ENCODE measurements at places on chromosomes 13 and 19. TPM values are rescaled to one million over a fixed set of nuclear protein-coding genes. Genes with fewer than 3 reads are reported as not detected.

The MZT1 gene
- 42.2 TPM for total RNA-seq

The VSTM2B gene
- total RNA-seq = not detected

The ZNF442 gene
- total RNA-seq = 5.2 TPM

The MBOAT7 gene
- 97.2 TPM for total RNA-seq

The NLRP11 gene
- 0.08 TPM for total RNA-seq

- DNase-seq = peak; percentile 88
Observed at GRCh38 chr19:38514812-38515633, 81.5 kb downstream of the RYR1 start.

DNA sequence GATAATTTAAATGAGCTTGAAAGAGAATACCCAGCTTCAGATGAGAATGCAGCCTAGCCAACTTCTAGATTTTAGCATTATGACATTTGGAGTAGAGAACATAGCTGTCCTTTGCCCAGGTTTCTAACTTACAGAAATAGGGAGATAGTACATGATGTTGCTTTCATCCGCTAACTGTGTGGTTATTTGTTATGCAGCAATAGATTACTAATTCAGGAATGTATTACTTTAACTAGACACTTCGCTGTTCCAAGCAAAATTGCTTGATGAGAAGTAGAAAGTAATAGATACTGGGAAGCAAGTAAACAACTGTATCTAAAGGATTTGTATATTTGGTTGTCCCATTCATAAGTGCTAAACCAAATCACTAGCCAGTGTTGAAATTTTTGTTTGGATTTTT lies 790.9 kb upstream of the PRR20A start:
- no peak for DNase-seq

DNA sequence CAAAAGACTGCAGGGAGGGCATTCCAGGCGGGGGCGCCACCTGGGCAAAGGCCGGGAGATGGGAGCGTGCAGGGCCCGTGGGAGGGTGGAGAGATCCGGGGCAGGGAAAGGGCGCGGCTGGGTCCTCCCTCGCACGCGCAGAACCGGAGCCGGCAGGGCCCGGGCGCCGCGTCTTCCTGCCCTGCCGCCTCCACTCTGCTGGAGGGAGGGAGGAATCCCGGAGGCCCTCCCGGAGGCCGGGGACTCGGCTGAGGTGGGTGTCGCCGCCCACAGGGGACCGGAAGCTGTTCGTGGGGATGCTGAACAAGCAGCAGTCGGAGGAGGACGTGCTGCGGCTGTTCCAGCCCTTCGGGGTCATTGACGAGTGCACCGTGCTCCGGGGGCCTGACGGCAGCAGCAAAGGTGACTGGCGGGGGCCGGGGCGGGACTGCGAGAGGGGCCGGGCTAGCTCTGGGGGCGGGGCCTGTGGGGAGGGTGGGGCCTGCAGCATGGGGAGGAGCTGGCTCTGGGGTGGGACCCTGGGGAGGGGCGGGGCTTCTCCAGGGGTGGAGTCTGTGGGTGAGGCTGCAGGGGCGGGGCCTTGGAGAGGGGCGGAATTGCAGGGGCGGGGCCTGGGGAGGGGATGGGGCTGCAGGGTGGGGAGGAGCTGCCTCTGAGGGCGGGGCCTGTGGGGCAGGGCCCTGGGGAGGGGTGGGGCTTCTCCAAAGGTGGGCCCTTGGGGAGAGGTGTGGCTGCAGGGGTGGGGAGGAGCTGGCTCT lies 51.3 kb downstream of the CELF5 start:
- DNase-seq = peak; percentile 90

GRCh38 chr13:113064534-113065405 lies 40.8 kb upstream of the F7 start:
- DNase-seq = no peak

DNA sequence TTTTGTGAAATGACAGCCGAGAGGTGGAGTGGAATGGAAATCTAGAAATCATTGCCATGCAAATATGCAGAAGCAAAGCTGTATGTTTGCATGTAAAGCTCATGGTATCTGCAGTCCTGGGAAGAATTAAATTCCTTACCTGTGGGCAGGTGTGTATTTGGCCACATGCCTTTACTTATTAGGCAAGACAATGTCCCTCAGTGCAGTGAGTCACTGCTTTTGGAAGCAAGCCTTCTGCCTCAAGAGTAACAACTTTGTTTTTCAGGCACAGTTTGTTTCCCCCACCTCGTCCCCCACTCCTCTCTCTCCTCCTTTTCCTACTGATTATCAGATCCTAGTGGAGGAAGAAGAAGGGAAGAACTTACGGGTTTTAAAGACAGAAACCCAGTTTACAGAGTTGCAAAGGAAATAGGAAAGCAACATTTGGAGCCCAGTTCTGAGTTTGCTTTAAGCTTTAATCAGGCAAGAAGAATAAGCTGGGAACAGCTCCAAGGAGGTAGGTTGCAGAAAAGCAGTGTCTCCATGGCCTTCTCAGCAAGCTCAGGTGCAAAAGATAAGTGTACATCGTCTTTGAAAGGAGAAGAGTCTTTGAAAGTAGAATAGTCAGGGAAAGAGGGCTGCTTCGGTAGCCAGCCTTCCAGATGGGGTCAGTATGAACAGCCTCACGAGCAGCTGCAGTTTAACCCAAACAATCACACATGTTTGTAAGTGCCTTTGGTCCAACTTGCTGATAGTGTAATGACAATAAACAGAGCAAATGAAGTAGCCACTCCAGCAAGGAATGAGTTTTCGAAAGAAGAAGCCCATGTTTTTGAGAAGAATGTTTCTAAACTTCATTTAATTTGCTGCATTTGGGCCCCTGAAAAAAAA lies 190.1 kb downstream of the KLF5 start:
- DNase-seq = no peak

GRCh38 chr13:50153401-50153800 lies 138.2 kb downstream of the KCNRG start:
- no peak for DNase-seq

- DNase-seq = no peak
Observed at GRCh38 chr19:39390451-39390750, 505 bp downstream of the PAF1 start.

- DNase-seq = no peak
Observed at GRCh38 chr13:44694291-44694690, 118.2 kb upstream of the TSC22D1 start.

DNA sequence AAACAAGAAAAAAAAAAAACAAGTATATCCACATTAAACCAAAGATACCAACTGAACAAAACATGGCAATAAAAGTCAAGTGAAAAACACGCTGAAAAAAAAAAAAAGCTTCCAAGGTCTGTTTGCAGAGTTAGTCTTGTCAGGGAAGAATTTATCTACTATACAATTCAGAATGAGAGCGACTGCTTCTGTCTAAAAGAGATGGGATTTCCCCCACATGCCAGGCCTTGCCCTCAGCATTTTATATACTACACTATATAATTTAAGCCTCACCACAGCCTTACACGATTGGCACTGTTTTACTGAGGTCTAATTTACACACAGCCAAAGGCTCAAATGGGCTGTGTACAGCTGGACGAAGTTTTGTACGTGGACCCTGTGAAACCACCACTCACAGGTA lies 67.3 kb downstream of the FOXO1 start:
- no peak for DNase-seq

DNA sequence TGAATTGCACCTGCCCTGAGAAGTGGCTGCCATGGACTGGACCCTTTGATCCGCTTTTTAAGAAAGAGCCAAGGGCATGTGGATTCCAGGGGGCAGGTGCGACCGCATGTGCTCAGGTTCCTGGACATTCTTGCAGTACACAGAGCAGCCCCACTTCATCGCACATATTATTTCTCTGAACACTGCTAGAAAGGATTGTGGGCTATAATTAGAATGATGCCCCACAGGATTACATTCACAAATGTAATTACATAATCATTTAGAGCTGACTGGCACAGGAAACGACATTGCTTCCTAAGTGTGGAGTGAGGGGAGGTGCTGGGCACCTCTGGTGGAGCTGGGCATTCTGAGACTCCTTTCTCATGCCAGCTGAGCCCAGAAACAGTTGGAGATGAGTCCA lies 37.5 kb upstream of the VSTM2B start:
- no peak for DNase-seq

Data from activated naive CD4-positive, alpha-beta T cell treated with anti-CD3 and anti-CD28 coated beads, Interleukin-2, amount 50 U/mL, for 72 hours (primary cell).